ENCODE measurements at places on chromosomes 5 and 9.

DNA sequence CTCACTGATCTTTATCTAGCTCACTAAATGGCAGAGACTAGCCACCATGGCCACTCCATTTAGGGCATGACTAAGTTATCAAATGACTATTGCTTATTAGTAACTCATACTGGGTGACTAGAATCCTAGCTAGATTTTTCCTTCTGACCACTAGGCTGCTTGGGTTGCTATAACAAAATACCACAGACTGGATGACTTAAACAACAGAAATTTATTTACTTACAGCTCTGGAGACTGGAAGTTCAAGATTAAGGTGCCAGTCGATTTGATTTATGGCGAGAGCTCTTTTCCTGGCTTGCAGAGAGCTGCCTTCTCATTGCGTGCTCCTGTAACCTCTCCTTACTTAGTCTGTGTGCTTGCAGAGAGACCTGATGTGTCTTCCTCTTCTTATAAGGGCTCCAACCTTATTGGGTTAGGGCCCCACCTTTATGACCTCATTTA is 55.0 kb upstream of the APC start:
- DNase-seq = no peak

- no peak for DNase-seq
Measured at GRCh38 chr9:110874963-110875674, 163.2 kb downstream of the LPAR1 start.

DNA sequence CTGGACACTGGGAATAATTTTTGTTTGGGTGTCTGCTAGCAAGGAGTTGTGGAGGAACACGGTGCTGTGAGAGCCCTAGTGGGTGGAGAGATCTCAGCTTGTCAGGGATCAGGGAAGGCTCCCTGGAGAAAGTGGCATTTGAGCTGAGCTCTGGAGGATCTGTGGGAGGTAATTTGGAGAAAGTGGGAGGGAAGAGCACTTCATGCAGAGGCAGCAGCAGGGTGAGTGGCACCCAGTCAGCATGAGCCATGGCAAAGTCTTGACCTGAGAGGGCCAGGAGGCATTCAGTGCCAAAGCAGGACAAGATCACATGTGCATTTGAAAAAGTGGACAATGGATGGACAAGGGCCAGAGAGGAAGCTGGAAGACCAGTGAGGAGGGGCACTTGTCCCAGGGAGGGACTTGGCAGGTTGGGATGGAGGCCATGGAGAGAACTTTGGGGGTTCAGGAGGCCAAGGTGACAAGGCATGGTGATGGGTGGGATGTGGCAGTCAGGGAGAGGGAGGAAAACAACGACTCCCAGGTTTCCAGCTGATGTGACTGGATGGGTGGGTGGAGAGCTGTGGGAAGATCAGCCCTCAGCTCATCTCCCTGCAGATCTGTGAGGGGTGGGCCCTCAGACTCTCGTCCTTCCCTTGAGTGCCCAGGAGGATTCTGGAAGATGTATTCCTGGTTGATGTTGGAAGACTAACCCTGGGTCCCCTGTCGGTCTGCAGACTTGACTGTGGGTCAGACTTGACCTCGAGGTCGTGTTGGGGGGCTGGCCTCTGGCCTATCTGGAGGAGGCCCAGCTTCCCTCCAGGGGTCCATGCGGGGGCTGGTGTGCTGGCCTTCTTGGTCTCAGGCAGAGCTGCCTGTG is 68.9 kb upstream of the PITX1 start:
- no peak for DNase-seq

DNA sequence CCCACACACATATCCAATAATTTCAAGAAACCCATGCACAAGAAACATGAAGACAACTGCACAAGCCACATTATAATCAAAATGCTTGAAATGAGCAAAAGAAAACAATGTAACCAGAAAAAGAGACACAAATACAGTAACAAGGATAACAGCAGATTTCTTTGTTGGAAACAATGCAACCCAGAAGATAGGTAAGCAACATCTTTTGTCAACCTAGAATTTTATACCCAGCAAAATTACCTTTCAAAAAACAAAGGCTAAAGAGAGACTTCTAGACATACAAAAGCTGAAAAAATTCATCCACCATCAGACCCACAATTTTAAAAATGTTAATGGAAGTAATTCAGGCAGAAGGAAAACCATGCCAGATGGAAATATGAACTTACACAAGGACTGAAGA is 5.0 kb upstream of the COL23A1 start:
- DNase-seq = no peak

GRCh38 chr5:74275171-74275992 is 365.1 kb downstream of the ENC1 start:
- DNase-seq = no peak

DNA sequence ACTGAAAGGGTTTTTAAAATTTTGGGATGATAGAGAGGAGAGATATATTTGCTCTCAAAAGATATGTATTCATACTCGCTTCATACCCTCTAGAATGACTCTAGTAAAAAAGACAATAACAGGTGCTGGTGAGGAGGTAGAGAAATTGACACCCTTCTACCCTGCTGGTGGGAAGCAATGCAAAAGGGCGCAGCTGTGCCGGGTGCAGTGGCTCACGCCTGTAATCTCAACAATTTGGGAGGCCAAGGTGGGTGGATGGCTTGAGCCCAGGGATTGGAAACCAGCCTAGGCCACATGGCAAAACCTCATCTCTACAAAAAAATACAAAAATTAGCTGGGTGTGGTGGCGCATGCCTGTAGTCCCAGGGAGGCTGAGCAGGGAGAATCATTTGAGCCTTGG is 33.9 kb upstream of the NXNL2 start:
- no peak for DNase-seq

GRCh38 chr9:23117616-23118015 is 671.0 kb downstream of the DMRTA1 start:
- DNase-seq = no peak

All from MCF 10A (cell line).